ENCODE measurements at places on chromosomes 4 and X.

DNA sequence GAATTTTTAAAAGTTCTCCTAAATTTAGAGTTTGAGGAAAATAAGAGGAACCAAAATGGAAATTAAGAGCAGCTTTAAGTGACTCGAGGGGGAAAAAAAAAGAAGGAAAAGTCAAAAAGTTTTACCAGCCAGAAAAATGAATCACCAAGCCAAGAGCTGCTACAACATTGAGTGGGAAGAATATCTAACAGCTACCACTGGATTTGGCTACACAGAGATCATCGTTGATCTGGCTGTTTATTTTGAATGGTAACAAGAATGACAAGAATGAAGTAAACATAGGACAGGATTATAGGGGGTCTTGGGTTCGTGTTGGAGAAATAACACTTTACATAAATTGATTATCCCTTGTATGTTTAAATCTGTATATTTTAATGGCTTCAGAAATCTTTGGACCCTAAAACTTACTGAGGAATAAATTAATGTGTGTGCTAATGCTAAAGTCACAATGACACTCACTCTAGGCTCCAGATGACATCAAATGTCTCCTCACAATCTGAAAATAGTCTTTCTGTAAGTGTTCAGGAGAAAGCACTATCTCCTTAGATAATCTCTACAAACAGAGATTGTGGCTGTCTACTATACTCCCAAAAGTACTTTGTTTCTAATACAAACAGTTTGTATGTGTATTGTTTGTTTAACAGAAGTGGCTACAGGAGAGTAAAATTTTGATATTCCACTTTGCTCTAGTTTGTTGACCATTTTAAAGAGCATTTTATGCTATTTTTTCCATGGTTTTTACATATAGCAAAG is 3.1 kb upstream of the CSN3 start:
- no peak for DNase-seq

GRCh38 chr4:141810712-141811375 is 174.5 kb downstream of the IL15 start:
- DNase-seq, result no peak

- no peak for DNase-seq
Observed at GRCh38 chr4:37794056-37794455, 32.4 kb upstream of the PGM2 start.

- DNase-seq, result no peak
Observed at GRCh38 chr4:139910106-139910505, 243.9 kb downstream of the MAML3 start.

GRCh38 chrX:153882086-153882498 is 3.9 kb downstream of the L1CAM start:
- DNase-seq, result no peak

DNA sequence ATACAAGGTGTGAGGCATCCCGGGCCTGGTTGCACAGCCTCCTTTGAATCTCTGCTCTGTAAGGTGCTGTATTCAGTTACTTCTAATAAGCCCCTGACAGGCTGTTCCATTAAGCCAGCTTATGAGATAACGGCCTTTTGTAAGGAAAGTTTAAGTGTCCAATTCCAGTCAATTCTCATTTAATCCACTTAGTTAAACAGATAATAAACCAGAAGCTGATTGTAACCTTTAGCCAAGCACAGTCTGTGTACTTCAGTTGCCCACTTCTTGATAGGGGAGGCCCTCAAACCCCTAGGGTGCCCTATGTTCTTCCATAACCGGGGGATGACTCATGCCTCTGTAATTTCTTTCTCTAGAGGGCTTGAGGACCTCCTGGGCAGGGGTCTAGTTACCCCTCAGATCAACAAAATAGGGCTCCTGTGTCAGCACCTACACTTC is 63.4 kb downstream of the RASL11B start:
- no peak for DNase-seq

- no peak for DNase-seq
Observed at GRCh38 chr4:148349153-148349552, 93.1 kb downstream of the NR3C2 start.

GRCh38 chrX:23554304-23554703 is 113.0 kb upstream of the PRDX4 start:
- no peak for DNase-seq

- no peak for DNase-seq
Observed at GRCh38 chr4:6225469-6225868, 25.1 kb upstream of the JAKMIP1 start.

DNA sequence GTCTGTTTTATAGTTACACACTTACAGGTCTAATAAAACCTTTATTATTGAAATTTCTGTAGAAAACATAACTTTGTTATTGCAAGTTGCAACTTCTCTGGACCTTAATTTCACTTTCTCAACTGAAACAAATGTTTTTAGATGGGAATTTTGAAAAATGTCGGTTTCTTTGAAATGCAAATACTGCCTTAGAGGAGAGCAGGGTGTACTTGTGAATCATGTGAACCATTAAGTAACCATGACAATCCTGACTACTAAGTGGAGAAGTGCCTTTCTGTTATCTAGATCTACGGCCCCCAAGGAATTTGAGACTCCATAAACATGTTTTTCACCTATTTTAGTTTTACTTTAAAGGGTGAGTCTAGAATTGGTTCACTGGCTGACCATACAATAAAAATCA is 8.5 kb upstream of the ARMCX2 start:
- DNase-seq, result no peak

GRCh38 chrX:39950018-39950688 is 147.6 kb downstream of the BCOR start:
- DNase-seq, result no peak

- no peak for DNase-seq
Observed at GRCh38 chrX:129188231-129188630, 335.1 kb downstream of the SMARCA1 start.

DNA sequence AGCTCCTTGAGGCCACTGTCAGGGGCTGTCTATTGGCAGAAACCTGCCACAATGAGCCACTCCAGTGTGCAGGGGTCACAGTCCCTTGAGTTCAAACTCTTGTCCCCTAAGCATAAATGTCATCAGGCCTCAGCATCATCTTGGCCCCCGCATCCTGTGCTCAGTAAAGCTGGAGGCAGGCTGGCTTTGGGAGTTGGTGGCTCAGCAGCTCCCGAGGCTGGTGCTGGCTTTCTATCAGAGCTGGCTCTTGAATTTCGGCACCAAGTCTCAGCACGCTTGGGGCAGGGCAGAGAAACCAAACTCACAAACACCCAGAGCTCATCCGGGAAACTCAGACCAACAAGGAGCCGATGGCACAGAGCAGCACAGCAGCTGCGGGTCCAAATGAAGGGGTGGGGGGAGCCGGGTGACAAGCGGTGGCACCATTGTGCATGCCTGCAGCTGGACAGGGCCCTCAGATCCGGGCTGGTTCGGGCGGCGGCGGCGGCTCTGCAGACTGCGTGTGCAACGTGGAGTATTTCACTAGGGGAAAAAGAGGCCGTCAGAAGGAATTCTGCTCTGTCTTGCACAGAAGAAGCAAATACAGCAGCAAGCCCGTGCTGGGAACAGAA is 75.5 kb downstream of the MTMR1 start:
- no peak for DNase-seq

DNA sequence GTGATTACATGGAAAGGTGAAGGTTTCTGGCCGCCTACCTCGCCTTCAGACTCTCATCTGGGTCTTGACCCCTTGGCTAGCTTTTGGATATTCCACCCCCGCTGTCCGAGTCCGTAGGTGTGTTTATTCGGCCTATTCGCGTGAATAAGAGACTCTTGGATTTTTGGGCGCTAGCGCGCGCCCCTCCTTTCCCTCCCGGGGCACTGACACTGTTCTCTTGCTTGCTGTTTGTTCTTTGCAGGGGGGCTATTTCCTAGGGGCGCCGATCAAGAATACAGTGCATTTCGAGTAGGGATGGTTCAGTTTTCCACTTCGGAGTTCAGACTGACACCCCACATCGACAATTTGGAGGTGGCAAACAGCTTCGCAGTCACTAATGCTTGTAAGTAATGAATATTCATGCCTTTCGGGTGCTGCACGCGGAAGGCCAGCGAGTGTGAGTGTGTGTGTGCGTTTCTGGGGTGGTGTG is 932 bp downstream of the GRIA2 start:
- DNase-seq, result no peak

- no peak for DNase-seq
Observed at GRCh38 chrX:155767051-155767875, 113.9 kb upstream of the VAMP7 start.

DNA sequence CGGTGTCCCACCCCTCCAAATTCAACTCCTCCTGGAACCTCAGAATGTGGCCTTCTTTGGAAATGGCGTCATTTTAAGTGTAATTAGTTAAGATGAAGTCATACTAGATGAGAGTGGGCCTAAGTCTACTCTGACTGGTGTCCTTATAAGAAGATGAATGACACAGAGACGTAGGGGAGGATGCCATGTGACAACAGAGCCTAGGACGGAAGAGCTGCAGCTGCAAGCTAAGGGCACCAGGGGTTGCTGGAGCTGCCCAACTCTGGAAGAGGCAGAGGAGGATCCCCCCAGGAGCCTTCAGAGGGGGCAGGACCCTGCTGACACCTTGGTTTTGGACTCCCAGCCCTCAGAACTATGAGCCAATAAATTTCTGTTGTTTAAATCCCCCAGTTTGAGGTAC is 115.1 kb downstream of the STK32B start:
- DNase-seq, result no peak

- peak; percentile 31 for DNase-seq
Observed at GRCh38 chr4:173169428-173170181, 994 bp downstream of the GALNT7 start.

DNA sequence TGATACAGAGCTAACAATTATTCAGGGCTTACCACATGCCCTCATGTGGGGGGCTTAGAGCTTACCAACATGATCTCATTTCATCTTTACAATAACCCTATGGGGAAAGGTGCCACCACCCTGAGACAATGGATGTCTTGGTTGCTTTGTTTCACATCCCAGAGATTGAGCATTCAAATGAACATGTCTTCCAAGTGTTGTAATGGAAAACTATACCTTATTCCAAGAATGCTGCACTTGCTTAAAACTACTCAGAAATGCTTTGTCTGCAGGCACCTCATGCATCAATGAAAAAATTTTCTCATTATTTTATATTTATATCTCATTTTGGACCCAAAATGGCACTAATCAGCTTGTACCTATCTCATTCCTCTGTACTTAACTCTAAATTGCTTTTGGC is 34.6 kb downstream of the BCLAF3 start:
- DNase-seq, result no peak

GRCh38 chrX:15059474-15059873 is 186.3 kb downstream of the MOSPD2 start:
- no peak for DNase-seq

DNA sequence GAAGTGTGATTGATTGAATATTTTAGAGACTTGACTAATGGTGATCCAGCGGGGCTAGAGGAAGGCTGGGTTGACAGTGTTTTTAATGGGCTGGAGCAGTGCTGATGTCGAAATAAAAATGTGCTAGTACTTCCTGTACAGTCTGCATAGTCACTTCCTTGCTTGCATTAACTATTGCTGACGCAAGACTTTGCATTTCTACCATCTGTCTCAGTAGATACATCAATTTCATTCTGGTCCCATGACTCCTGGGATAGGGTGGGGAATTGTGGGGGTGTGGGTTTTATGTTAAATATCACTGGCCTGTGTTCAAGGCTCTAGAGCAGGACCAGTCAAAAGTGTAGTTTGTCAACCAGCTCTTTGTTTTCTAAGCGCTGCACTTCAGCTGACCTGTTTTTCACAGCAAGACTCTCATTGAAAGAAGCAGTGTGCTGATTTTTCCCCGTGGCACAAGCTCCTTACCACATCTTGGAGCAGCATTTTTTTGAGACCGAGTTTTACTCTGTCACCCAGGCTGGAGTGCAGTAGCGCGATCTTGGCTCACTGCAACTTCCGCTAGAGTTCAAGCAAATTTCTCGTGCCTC is 35.2 kb upstream of the PHEX start:
- no peak for DNase-seq

- DNase-seq, result no peak
Observed at GRCh38 chr4:6561706-6562371, 13.2 kb upstream of the MAN2B2 start.

DNA sequence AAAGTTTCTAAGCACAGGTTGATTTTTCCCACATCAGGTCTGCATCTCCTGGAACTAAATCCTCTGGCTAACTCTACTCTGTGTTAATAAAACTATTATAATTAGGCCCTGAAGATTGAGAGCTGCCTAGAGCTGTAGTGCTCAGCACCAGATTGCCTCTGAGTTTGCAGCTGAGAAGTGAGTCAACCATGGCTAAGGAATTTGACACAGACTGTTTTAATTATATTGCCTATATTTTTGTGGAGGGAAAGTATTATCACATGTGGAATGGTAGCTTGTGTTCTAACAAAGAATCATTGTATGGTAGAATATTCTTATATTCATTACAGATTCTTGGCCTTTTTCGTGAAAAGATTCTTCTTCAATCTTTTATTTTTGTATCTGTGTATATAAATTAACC is 1907.6 kb upstream of the TENM3 start:
- DNase-seq, result no peak

DNA sequence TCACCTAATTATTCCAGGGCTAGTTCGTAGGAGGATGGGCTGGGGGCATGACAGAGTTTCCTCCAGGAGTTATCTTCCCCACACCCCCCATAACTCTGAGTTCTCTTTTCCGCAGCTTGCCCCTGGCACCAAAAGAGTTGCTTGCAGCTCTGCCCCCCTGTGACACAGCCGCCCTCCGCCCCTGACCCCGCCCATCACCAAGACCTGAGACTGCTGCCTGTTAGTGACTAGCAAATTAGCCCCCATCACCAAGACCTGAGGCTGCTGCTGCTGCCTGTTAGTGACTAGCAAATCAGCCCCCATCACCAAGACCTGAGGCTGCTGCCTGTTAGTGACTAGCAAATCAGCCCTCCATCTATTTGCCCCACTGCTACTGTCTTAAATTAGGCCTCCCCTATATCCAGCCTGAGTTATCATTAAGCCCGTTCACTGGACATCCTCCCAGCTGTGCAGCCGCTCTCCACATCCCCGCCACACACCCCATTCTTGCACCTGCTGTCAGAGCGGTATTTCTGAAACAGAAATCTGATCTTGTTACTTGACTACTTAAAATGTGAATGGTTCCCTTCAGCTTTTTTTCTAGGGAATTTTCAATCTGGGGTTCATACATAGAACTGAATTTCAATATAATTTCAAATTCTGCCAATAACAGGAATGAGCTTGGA is 1.5 kb upstream of the PAPSS1 start:
- DNase-seq, result peak; percentile 26
